ENCODE measurements at places on chromosomes 6 and 20.

DNA sequence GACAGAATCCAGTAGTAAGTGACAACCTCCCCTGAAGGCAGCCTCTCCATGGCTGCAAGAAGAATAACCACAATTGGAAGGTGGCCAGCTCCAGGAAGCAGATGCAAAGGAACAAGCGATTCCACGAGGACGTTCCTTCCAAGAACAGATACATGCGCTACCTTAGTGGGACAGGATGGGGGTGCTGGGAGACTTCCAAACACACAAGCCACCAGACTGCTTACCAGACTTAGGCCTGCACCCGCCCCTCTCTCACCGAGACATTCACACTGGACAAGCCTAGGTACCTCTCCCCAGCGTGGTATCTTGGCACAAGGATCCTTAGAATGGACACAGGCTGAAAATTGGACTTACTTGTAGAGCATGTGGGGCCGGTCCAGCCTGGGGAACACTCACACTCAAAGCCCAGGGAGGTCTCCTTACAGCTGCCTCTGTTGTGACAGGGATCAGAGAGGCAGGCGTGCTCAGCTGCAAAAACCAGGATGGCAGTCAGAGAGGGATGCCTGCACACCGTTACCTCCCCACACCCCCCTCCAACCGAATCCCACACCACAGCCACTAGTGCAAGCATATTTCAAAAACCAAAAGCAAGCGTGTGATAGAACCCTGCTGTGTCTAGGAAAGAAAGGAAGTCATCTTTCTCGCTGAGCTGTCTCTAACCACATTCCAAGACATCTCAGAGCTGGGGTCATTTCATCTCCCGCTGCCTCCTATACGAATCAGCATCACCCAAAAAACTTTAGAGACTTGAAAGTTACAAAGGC, 22.4 kb downstream of the JAG1 start:
- no peak for DNase-seq

- DNase-seq = no peak
Measured at GRCh38 chr6:169320013-169320412, 66.4 kb upstream of the THBS2 start.

- no peak for DNase-seq
Measured at GRCh38 chr6:13302751-13303667, 25.3 kb downstream of the TBC1D7 start.

DNA sequence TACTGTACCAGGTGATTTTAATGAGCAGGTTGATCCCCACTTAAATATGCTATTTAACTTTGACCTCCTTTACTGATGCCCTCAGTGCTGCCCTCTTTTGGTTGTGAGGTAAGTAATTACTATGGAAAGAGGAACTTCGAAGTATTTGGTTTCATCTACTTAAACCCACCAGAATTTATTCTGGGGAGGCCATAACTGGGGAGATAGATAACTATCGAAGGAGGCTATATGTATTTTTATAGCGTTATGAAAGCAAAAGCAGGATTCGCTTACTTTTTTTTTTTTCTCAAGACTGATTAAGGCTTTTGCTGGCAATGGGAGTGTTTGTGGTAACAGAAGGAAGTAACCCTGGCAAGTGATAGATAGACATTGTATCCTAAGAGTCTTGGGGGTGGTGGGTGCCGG, 168.9 kb upstream of the CENPW start:
- DNase-seq = no peak

DNA sequence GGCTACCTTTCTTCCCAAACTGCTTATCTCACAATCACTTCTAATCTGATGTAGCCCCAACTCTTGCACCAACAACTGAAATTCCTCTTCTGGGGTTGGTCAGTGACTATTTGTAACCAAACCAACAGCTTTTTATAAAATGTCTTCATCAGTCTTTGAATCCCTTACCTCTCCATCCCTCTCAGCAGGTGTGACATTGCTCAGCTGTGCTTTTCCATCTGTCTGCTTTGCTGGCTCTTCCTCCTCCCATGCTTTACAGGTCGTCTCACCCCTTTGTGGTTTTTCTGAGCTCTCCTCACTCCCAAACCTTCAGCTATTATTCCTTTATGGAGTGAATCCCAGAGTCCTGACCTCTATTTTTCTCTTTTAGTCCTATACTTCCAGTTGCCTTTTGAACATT, 5.9 kb downstream of the MAP7 start:
- DNase-seq = no peak

DNA sequence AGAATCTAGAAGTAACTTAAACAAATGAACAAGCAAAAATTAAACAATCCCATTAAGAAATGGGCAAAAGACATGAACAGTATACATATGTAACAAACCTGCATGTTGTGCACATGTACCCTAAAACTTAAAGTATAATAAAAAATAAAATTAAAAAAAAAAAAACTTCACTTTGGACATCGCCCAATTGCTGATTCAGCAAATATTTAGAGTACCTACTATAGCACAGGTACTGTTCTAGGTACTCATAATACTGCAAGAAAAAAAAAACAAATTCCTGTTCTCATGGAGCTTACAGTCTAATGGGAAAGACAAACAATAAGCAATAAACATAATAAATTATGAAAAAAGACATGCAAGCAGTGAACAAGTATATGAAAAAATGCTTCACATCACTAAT, 501.5 kb upstream of the HS3ST5 start:
- DNase-seq = no peak

DNA sequence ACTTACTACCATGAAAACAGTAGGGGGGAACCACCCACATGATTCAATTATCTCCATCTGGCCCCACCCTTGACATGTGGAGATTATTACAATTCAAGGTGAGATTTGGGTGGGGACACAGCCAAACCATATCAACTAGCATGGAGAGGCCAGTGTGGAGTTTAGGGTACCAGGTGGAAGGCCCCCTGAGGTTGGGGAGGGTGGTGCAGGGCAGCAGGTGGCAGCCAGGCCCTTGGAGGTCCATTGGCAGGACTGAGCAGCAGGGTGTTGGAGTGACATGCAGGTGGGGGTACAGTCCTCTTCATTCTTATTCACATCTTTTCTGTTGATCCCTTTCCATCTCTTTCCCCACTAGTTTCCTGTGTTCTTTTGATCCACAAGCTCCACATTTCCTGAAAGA, 42.9 kb downstream of the PHACTR3 start:
- DNase-seq = no peak

GRCh38 chr20:8077137-8077466, 55.0 kb upstream of the PLCB1 start:
- no peak for DNase-seq

- DNase-seq = no peak
Measured at GRCh38 chr6:119132261-119132981, 54.0 kb upstream of the FAM184A start.

DNA sequence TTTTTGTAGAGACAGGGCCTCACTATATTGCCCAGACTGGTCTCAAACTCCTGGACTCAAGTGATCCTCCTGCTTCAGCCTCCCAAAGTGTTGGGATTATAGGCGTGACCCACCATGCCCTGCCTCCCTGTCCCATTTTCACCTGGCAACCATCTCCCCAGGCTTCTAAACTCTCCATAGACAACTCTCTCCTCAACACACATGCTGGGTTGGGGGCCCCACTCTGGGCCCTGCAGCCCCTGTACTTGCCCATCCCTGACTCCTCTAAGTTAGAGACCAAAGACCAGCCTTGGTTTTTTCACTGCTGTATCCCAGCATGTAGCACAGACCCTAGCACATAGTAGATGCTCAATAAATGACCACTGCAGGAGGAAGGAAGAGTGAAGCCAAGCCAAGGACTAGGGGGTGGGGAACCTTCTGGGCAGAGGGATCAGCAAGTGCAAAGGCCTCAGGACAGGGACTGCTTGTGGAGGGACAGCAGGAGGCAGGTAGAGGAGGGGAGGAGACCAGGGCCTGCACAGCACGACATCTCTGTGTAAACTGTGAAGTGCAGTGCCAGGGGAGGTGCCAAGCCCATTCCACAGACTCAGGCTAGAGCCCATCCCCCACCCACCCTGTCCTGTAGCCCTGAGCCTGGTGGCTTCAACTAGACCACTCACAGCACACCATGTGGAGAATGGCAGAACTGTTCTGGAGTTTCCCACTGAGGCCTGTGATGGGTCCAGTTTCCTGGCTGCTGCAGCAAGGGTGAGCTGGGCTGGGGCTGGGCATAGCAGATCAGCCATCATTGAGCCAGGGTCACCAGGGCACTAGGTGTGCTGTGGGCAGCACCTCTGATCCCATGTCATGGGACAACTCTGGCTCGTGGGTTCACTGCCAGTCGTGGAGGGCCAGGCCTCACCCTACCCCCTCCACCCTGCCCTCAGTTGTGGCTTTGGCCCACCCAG, 3.4 kb upstream of the SRC start:
- DNase-seq = no peak
